Osteoblast (primary cell): ENCODE measurements at places on chromosomes 4 and X. TPM values are rescaled to one million over a fixed set of nuclear protein-coding genes. Genes with fewer than 3 reads are reported as not detected.

BANK1 gene
- total RNA-seq = 1.8 and 2.7 TPM in 2 replicates

MTM1 gene
- 9.8 and 11.8 TPM in 2 replicates for total RNA-seq

USP26 gene
- total RNA-seq = not detected in 2 replicates

ZNF275 gene
- 11.2 and 12.1 TPM in 2 replicates for total RNA-seq

CACNA1F gene
- not detected in 2 replicates for total RNA-seq

GLRA2 gene
- not detected in 2 replicates for total RNA-seq

SHOX gene
- total RNA-seq = 11.8 and 13.4 TPM in 2 replicates

RPS3A gene
- 1,627 and 1,843 TPM in 2 replicates for total RNA-seq

RBMXL3 gene
- total RNA-seq = not detected in 2 replicates

SRPK3 gene
- total RNA-seq = 0.36 TPM in 1 of 2 replicates, not detected in the other

DNA sequence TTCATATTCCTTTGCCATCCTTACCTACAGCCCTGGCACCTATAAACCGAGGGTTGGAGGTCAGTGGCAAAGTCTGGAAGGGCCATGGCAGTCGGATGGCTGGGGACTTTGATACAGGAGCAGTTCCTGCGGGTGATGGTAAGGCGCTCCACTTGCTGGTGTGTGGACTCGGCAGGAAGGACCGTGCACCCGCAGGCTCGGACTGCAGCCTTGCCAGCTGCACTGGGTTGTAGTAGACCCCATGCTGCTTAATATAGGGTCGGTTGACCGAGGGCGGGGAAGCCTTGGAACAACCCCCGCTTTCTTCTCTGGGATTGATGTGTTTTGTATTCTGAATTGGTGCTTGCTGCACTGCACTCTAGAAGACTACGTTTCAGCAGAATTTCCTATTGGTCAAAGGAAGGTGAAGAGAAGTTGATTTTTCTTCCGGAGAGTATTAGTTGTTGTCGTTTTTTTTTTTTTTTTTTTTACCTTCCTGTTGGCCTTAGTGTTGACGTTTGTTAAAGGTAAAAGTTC, 638 bp downstream of the BLTP1 start:
- DNase-seq = peak; percentile 89

DNA sequence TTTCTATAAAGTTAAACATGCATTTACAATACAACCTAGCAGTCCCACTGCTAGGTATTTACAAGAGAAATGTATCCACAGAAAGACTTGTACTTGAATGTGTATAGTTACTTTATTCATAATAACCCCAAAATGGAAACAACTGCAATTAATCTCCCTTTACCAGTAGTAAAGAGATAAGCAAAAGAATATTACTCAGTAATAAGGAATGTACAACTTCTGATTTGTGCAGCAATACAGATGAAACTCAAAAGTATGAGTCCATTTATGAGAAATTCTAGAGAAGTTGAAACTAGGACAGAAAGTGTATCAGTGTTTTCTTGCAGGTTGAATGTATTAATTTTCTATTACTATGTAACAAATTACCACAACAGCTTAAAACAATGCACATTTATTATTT, 15.2 kb downstream of the USP53 start:
- DNase-seq = no peak

DNA sequence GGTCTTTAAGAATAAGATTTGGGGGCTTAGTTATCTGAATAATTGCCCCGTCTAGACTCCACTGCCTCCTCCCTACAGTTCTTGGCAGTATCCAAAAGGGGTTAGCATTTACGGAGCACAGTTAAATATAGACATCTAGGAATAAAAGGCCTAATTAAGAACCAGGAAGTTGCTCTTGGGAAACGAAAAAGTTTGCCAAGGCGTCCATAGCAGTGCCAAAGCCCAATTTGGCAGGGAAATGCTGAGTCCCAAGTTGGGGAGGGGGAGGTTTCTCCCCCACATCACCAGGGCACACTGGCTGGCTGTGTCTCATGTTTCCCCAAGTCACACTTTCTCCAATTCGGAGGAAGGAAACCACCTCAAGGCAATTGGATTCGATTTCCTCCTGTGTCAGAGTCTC, 338.7 kb downstream of the FBXW7 start:
- DNase-seq = no peak

- no peak for DNase-seq
These were observed 65.5 kb upstream of the KLF3 start for GRCh38 chr4:38598489-38598888.

DNA sequence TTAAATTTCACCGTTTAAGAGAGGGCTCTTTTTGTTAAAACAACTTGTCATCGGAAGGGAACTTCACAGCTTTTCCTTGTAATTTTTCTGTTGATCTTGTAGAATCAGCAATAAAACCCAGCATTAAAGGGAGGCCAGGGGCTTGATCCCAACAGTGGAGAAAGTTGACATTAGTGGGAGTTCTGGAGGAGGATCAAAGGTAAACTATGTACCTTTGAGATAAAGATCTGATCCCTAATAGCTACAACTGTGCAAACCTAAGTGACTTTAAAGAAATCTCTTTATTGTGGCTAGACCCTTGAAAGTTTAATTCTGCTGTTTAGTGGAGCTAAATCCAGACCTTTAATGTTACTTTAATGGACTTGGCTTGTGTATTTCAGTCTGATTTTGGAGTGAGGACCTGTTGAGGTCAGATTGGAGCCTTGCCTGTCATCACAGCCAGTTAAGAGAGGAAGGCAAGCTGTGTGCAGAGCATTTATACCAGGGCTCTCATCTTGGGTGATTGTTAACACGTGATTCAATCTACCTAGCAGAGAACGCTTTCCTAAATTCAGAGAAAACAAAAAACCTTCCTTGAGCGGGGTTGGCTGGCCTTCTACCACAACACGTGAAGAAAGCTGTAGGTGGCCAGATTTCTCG, 1.7 kb downstream of the DOCK11 start:
- no peak for DNase-seq

GRCh38 chr4:165600959-165601683, 222.3 kb downstream of the CPE start:
- no peak for DNase-seq

- no peak for DNase-seq
These were observed 72.4 kb downstream of the CCNG2 start for GRCh38 chr4:77229433-77229832.

- no peak for DNase-seq
These were observed 745 bp downstream of the TRIM2 start for GRCh38 chr4:153204728-153205648.

DNA sequence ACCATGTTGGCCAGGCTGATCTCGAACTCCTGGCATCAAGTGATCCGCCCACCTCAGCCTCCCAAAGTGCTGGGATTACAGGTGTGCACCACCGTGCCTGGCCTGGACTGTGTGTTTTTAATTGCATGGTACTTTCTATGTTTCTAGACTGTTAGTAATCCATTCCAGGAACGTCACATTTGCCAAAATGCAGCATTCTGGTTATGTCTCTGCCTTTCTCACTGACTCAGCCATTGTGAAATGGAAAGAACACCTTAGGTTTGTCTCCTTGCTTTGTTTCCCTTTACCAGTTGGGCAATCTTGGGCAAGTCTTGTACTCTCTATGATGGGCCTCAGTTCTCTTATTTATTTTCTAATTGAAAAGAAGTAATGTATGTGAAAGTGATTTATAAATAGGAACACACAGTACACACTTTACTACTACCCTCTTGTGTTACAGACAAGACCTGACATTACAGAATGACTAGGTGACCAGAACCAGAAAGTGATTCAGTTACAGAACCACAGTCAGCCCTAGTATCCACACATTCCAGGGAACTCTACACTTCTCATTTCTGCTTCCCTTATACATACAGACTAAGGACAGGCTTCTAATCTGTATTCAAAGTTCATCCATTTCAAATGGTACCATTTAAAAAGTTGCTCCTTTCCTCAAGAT, 187.1 kb downstream of the MGST2 start:
- no peak for DNase-seq

DNA sequence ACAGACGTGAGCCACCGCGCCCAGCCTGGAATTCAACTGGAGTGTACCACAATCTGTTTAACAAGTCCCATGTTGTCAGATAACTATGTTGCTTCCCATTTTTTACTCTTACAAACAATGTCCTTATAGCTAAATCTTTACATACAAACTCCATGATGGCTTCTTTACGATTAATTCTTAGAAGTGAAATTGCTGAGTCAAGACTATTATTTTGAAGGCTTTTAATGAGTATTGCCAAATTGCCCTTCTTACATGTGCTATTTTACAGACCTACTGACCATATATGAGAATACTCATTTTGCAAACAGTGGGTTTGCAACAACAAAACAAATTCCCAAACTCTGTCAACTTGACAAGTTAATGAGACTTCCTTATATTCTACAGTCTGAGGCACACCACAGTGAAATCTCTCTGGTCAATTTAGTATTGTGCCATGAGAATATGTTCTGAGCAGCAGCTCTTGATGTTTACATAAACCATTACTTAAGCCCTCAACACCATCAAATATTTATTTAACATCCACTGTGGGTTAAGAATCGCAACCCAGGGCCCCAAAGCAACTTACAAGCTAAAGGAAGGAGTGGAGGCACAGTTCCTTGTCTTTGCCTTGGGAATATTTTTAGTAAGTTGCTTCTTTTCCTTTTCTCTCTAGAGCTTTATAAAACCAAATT, 128.5 kb downstream of the SPRY1 start:
- peak; percentile 66 for DNase-seq

DNA sequence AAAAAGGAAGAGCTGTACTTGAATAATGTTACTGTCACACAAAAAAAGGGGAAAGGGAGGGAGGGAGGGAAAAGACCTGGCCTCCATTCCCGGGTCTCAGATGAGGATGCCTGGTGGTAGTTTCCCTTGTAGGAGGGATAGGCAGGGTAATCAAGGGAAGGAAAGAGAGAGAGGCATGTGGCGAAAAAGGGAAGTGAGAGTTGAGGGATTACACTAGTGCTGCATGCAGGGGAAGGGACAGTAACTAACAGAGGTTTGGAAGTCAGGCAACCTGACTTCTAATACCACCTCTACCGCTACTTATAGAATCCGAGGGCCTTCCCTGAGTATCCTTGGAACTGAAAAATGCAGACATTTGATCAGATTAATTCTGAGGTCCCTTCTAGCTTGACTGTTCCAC, 821.7 kb upstream of the FTHL17 start:
- DNase-seq = no peak

DNA sequence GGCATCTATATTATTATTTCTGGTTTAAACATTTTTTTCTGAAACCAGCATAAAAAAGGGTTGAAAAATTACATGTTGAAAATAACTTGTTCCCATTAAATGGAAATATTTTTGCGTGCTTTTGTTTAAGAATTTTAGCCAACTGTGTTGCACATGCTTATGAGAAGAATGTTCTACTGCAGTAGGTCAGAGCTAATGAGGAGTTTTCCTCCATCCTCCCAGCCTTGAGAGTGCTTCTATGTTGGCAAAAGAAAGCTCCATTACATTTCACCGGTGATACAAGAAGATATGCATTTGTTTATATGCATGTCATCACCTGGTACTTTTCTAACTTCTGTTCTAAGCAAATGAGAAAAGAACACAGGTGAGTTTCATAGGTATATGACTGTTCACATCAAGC, 13.6 kb upstream of the TDO2 start:
- no peak for DNase-seq

- DNase-seq = no peak
These were observed 3.2 kb downstream of the MAOB start for GRCh38 chrX:43878906-43879526.

GRCh38 chrX:129653181-129653970, 1.4 kb downstream of the APLN start:
- no peak for DNase-seq

- DNase-seq = peak; percentile 100
These were observed 10.1 kb downstream of the WDR1 start for GRCh38 chr4:10106421-10107039.

DNA sequence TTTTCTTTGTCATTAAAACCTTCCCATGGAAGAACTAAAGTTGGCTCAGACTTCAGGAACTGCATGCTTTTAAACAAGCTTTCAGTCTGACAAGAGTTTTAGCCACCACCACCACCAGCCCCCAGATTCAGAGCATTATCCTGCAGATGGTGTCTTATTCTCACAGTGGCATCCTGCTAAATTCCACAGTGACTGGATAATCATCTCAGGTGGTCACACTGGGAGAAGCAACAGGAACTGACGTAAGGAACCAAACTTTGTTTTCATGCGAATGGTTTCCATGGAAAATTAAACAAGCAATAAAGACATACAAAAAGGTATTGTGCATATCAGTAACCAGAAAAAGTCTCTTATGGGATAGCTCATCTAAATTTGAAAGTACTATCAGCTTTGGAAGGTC, 370.7 kb downstream of the FBXW7 start:
- DNase-seq = no peak

GRCh38 chrX:29992083-29992482, 223.3 kb upstream of the MAGEB2 start:
- no peak for DNase-seq

DNA sequence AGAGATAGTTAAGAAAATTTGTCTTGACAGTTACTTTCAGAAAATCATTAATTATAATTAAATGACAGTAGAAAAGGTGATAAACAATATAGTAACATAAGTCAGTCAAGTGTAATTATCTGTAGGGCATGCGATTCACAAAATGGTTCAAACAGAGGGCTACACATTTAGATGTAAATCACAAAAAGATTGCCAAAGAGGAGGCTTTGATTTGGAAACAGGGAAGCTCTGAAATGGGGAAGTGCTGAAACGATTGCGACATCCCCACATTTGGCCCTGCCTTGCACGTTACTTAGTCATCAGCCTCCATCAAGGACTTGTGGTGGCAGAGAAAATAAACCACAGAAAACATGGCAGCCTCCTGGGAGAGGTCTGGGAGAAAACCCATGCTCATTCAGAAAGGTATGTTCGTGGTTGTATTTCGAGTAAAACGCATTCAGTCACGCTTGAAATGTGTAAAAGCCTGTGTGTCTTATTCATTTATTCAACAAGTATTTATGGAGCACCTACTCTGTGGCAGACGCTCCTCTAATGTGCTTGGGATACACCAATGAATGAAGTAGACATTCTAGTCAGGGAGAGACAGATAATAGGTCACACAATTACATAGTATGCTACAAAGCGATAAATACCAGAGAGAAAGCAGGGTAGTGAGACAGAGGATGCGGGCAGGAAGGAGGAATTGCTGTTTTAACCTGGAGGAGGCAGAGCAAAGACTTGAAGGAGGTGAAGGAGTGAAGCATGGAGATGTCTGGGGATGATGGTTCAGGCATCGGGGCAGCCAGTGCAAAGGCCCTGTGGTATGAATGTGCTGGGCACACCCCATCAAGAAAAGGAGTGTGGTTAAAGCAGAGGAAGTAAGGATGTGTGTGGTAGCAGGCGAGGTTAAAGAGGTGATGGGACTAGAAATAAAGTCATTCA, 7.8 kb downstream of the RBM47 start:
- DNase-seq = peak; percentile 85

- DNase-seq = peak; percentile 97
These were observed 40.6 kb downstream of the FAM149A start for GRCh38 chr4:186144946-186145569.

DNA sequence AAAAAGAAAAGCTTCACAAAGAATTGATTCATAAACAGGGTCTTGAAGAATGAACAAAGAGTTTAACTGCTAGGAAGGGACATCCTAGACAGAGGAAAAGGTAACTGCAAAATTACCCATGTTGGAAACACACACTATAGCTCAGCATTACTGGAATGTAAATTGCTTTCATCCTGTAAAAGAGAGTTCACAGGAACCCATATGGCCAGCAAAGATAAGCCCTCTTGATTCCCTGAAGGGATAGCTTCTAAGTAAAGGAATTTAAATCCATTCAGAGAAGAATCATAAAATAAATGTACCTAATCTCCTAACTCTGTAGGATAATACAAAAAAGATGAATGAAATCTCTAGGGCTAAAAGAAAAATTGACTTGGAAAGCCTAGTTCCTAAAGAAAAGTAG, 107.1 kb upstream of the INTU start:
- no peak for DNase-seq
